ENCODE measurements at places on chromosomes 2 and 18.

- no peak for DNase-seq
Observed at GRCh38 chr2:119422360-119423107, 9.1 kb upstream of the TMEM37 start.

DNA sequence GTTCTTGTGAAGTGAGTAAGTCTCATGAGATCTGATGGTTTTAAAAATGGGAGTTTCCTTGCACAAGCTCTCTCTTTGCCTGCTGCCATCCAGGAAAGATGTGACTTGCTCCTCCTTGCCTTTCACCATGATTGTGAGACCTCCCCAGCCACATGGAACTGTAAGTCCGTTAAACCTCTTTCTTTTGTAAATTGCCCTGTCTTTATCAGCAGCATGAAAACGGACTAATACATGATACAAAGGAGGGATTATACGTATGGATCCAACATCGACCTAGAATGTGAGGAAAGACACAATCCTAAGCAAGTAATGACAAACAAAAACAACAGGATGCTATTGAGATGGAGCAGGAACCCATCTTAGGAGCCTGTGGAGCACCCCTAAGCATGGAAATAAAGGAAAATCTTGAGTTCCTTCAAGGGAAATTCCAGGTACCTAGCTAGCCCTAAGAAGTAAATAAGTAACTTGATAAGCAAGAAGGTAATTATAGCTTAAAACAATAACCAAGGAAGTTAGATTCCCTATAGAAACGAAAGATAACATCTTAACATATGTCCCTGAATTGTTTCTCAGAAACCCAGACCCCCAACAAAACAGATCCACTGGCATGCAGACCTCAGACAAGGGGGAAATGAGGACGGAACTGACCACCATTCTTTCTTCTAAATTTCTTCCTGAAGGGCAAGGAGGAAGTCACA is 1.5 kb upstream of the TNFRSF11A start:
- no peak for DNase-seq

- no peak for DNase-seq
Observed at GRCh38 chr2:42906557-42907411, 114.4 kb upstream of the HAAO start.

DNA sequence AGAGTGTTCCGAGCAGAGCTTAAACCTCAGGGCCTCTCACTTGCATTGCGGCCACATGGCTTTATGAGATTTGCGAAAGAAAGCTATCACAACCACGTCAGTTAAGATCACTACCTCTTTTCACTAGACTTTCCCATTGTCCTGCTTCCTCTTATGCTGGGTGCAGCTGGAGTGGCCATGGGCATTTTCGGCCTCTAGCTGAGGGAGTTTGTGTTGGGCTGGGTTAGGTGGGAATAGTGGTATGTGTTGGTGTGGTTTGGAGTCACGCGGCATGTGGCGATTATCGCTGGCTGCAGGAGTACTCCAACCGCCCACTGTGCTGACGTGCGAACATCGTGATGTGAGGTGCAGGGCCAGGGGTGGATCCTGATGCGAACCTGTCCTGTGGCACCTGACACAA is 27.1 kb downstream of the RALB start:
- DNase-seq, result no peak

DNA sequence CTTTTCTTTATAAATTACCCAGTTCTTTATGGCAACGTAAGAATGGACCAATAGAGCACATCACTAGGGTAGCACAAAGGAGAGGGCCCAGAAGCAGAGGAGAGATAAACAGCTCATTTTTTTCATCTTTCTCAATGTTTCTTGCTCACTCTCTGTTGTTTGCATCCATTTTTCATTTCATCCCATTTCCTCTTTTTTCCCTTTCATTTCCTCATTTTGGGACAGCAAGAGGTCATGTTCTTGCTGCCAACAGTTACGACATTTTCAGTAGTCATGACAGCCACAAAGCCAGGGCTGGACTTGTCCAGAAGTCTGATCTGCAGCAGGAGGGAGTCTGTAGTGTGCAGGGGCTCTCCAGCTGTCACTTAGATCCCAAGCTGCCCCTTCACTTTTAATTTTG is 52.7 kb upstream of the CYP1B1 start:
- DNase-seq, result peak; percentile 63

DNA sequence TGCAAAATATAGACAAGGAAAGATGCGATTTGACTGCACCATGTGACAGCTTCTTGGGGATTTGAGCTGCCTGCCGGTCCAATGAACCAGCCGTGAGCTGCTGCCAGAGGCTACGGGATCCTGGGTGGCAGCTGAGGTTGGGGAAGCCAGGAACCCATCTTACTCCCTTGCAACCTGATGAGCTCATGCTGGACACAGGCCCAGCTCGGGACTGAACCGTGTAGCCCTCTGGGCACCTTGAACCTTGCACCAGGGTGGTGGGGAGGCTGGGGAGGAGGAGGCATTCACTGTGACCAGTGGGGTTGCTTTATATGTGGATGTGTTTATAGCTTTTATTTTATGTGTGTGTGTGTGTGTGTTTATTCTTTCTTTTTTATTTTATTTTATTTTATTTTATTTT is 9.1 kb downstream of the ALPI start:
- no peak for DNase-seq

- no peak for DNase-seq
Observed at GRCh38 chr2:187658952-187659525, 104.8 kb upstream of the TFPI start.

DNA sequence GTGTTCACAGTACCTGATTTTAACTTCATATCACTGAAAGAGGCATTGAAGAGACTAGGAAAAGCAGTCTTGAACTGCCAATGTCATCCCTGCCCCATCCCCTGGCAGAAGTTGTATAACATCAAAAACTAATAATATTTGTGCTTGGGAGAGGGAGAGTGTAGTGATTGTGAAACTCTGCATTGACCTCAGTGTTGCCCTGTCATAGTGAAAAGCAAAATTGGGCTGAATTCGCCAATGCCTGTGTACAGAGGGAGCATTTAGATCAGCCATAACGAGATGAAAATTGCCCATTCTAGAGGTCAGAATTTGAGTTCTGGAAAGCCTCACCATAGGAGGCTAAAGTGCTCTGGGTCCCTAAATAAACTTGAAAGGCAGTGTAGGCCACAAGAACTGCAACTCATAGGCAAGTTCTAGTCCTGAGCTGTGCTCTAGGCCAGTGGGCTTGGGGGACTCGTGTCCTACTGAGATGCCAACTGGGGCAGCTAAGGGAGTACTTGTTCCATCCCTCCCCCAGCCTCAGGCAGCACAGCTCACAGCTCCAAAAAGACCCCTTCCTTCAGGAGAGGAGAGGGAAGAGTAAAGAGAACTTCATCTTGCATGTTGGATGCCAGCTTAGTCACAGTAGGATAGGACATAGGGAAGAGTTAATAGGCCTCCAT is 855.6 kb downstream of the TSN start:
- DNase-seq, result no peak

- DNase-seq, result no peak
Observed at GRCh38 chr2:233384015-233384414, 29.7 kb downstream of the DGKD start.

DNA sequence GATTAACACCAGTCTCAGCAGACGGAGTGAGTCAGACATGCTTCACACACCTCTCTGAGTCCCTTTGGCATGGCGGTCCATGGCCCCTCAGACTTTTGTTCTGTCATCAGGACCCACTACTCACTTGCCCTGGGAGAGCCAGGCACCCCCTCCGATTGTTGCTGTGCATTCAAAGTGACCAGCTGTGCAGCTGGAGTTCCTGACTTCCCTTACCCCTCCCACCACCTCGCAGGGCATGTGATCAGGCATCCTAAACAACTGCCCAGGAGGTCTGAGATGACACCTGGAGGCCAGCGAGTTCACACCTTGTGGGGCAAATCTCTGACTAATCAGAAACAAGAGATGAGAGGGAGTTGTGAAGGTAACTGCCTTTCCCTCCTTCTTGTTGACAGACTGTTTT is 35.3 kb upstream of the HDAC4 start:
- DNase-seq, result no peak

DNA sequence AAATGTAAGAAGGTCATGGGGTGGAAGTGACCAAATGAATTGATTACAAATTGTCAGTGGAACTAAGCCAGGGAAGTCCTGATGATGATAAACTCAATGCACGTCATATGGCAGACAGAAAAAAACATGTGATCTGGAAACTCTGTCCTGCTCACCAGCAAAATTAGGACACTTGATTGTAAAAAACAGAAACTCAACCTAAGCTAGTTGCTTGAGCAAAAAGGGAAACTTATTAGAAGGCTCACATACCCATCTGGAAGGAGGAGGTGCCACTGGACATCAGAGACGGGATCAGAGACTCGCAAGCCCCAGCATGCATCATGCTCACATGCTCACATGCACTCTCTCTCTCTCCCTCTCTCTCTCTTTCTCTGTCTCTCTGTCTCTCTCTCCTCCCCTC is 96.8 kb downstream of the SP3 start:
- DNase-seq, result no peak

DNA sequence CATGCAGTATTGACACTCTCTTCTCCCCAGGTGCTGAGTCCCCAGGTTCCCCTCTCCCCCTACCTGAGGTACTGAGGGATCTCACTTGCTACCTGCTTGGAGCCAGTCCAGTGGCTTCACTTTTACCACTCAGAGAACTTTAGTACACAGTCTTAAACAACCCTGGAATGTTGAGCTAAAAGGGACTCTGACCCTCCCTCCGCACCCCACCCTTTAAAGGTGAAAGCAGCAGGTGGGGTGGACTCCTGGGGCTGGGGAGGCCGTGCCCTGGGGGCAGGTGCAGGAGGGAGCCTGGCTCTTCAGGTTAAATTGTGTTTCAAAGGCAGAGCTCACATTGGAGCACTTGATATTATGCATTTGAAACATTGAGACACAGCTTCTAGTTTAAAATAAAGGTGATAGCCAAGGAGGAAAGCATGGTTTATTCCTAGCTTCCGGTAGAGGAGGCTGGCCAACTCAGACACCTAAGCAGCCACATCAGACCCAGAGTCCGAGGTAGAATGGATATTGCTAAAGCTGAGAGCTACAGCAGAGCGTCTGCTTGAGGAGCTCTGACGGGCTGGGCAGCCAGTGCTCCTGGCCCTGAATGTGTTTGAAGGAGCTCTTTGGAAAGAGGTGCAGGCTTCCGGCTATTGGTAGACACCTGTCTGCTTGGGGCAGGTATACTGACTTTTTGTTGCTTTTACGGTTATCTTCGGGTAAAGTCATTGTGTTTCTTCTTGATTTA is 196.4 kb downstream of the AGAP1 start:
- DNase-seq, result no peak

DNA sequence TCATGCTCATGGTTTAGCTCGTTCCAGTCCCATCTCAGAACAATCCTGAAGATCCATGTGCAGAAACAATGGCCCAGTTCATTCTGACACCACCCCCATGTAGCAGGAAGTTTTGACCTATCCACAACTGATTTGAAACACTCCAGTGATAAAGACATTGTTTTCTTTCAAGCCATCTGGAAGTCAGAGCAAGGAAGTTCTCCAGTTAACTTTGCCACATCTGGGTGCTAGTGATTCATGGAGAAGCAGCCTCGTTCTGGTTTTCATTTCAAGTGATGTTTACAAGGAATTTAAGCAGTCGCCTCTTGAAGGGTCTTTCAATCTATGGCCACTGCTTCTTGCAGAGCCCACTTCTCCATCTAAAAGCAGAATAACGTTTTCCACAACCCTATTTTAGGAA is 36.6 kb upstream of the TWIST2 start:
- no peak for DNase-seq

- no peak for DNase-seq
Observed at GRCh38 chr2:1923541-1923940, 179.2 kb upstream of the PXDN start.
